ENCODE measurements at places on chromosomes 4 and X.

DNA sequence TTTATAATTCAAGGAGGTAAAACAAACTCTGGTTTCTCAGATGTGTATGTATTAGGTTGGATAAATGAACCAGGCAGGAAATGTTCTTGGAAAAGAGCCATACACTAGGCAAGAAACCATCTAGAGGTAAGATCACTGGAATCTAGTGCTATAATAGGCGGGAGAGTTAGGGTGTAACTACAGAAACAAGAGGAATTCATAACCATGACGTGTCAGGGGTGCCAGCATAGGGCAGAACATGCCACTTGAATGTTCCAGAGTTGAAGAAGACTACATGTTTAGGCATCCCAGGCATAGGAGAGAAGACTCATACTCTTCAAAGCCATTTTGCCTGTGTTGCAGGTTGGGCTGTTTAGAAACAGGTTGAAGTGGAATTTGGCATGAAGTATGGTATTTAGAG, 198.7 kb downstream of the CCNG2 start:
- no peak overlapping the region for H3K27ac ChIP-seq
- H3K4me1 ChIP-seq, result no peaks in the 10 kb centered on the region
- H3K4me3 ChIP-seq, result no peak overlapping the region
- no peak for DNase-seq
- no peaks in the 10 kb centered on the region for H3K36me3 ChIP-seq

- no peaks in the 10 kb centered on the region for H3K27me3 ChIP-seq
- H3K27ac ChIP-seq, result no peak overlapping the region
Measured at GRCh38 chrX:23578079-23578478, 89.2 kb upstream of the PRDX4 start.

GRCh38 chr4:108213308-108213707, 44.6 kb upstream of the LEF1 start:
- DNase-seq, result no peak
- peak overlapping the region; percentile 29 for H3K27ac ChIP-seq
- no peaks in the 10 kb centered on the region for H3K27me3 ChIP-seq
- H3K4me3 ChIP-seq, result no peak overlapping the region

DNA sequence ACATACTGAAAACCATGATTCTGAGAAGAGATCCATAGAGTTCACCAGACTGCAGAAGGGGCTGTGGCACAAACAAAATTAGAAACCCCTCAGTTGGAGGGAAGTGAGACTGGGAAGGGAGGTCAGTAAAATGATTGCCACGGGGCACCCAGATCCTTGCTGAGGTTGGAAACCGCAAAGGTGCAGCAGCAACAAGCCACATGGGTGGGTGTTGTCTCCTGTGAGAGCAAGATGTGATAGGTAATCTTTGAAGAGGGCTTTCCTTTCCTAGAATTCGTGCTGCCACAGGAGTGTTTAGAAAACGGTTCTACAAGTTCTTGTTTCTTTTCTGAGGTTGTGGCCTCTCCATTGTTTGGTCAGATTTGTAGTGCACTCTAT, 85.5 kb downstream of the NFKB1 start:
- DNase-seq, result no peak
- peaks cover 74% of the 10 kb centered on the region for H3K36me3 ChIP-seq
- peak overlapping the region; percentile 53 for H3K4me3 ChIP-seq

DNA sequence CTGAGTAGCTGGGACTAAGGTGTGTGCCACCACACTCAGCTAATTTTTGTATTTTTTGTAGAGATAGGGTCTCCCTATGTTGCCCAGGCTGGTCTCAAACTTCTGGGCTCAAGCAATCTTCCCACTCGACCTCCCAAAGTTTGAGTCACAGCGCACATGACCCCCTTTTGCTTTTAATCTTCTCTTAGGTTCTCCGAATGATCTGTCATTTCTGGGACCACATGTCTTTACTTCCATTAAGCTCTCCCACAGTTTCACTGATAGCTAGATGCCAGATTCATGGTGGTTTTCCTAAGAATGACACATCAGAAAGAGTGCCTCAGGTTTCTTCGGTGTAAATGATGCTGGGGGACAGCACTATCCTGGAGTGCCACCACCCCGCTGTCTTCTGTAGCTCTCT, 17.9 kb downstream of the PRKX start:
- H3K27ac ChIP-seq, result peak overlapping the region; percentile 85
- peaks cover 65% of the 10 kb centered on the region for H3K4me1 ChIP-seq
- H3K4me3 ChIP-seq, result no peak overlapping the region
- H3K27me3 ChIP-seq, result no peaks in the 10 kb centered on the region
- H3K36me3 ChIP-seq, result no peaks in the 10 kb centered on the region

Data from naive thymus-derived CD8-positive, alpha-beta T cell (primary cell).